Anterior cingulate cortex (tissue), 58 donors: ENCODE measurements at places on chromosomes 16 and 17.

DNA sequence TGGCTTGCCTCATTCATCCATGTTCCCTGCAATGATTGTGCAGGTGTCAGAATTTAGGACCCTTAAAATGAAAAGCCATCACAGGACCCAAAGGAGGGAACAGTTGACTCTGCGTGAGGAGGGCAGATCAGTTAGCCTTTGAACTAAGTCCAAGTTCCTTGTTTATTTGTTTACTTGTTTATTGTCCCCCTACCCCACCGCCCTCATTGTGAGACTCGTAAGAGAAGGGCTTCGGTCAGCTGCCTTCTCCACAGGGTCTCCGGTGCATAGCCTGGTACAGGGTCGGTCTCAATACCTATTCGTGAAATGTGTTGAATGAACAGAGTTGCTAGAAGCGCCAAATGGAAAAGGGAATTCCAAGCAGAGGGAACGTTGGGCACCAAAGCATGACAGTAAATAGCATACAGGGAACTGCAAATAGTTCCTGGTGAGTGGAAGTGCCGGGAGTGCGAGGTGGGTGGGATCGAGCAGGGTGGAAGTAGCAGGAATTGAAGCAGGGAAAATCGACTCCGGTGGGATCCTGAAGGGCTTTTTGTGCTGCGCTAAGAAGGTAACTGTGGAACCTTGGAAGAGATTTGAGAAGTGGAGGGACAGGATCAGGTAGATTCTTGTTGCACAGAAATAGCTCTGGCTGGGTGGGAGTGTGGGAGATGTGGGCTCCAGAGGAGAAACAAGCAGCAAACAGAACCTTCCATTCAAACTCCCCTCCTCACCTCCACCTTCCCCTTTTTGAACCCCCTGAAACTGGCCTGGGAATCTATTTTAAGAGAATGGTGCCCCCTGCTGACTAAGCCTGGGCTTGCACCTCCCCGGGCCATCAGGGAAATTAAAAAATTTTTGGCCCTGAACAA is 12.7 kb downstream of the SLC35B1 start:
- peak; percentile 18 for DNase-seq

GRCh38 chr16:46743232-46743719 is 4.9 kb downstream of the MYLK3 start:
- no peak for DNase-seq

DNA sequence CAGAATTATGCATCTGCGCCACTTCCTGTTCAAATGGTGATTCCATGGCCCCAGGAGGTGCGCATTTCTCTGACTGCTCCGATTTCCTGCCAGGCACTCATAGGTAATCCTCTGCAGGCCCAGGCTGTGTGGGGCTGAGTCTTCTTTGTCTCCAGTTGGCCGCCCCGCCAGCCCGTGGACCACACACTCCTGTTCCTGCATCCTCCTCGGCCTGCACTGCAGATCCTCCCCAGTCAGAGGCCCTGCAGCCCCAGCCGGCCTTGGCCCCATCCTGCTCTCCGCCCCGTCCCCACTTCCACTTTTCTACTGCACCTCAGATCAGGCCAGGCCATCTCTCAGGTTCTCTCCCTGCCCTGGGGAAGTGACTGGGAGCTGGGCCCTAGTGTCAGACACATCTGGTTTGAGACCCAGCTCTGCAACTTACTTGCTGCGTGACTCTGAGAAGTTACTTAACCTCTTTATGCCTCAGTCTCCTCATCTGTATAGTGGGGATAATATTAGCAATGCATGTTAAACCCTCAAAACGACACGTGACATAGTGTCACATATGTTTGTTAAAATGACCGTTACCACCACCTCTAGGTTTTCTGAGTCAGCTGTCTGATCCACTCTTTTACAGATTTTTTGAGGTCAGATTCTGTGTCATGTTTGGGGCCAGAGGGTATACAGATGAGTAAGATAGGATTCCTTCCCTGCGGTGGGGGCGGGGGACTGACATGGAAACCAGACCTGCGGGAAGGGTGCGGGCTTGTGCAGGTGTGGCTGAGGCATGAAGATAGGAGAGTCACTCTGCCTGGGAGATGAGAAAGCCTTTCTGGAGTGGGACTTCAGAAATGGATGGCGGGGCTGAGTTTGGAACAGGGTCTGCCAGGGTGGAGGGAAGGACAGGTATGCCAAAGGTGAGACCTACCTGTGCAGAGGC is 12.8 kb downstream of the RAB11FIP4 start:
- DNase-seq = no peak

GRCh38 chr16:26736084-26736483 is 330.6 kb upstream of the C16orf82 start:
- DNase-seq = no peak

GRCh38 chr16:78125112-78125844 is 25.8 kb downstream of the WWOX start:
- no peak for DNase-seq
